Activated T-cell treated with anti-CD3 and anti-CD28 coated beads for 1 hour (primary cell): ENCODE measurements at places on chromosomes 11 and 22.
A peak's percentile ranks its signal among the peaks of the same experiment; 100 is the strongest.

- DNase-seq: no peak
Measured at GRCh38 chr11:72703267-72704008, 29.2 kb upstream of the PDE2A start.

DNA sequence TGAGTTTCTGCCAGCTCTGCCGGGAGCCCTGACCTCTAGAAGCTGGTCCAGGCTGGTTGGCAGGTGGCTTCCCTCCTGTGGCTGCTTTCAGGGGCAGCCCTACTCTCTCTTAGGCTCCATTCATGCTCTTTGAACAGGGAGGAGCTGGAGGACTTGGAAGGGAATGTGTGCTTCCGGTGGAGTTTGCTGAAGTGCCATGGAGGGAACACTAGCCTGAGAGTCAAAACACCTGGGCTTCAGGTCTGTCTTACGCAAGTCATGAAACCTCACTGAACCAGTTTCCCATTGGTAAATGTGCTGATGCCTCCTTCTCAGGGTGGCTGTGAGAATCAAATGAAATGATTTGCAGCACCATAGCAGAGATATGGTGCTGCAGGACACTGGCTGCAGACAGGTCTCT lies 224.5 kb downstream of the KIRREL3 start:
- DNase-seq: no peak

GRCh38 chr22:35728639-35729308 lies 11.1 kb downstream of the APOL5 start:
- no peak for DNase-seq

GRCh38 chr11:117932426-117932825 lies 3.2 kb upstream of the TMPRSS13 start:
- DNase-seq: no peak

DNA sequence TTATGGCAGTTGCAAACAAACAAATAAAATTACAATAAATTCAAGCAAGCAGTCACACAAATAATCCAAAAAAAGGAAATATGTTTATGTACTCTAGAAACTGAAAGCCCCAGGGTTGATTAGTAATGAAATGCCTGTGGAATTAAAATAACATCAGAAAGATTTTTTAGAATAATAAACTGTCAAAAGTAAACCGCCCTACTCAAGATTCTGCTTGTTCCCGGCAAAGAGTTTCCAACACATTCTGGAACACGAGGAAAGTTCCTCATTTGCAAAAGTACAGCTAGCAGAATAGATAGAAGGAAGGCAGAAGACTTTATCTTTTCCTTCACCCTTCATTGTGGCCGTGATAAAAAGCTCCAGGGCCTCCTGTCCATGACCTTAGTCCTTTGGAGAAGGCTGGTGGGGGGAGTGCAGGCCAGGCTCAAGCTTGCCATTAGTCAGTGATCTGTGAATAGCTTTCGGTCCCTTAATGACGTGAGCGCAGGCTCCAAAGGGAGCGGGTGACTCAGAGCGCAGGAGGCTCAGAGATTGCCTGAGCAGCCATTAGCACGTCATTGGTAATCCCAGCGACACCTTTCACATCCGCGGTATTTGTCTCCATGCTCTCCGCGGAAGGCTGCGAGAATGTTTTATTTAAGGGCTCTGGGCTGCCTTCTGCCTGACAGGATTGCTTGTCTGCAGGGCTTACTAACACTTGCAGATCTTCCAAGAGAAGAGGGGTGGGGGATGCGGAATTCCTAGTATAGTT lies 458.3 kb downstream of the METTL15 start:
- no peak for DNase-seq

- peak; percentile 82 for DNase-seq
Measured at GRCh38 chr11:118145285-118146227, 7.1 kb downstream of the SCN4B start.

DNA sequence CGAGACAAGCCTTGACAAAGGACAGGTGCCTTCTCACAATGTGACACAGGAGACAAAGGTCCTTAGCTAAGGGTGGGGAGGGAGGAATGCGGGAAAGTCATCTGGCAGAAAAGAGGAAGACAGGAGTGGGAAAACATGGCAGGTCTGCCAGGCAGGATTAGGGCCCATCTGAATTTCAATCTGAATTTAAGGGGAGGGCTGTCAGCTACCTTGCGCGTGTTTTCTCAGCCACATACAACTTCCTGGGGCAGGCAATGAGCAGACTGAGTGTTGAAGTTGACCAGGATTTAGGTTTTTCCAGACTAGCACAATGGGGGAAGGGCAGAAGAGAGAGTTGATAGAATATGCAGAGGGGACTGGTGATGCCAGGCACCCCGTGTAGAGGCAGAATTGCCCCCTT lies 66.7 kb upstream of the LARGE1 start:
- DNase-seq: no peak

DNA sequence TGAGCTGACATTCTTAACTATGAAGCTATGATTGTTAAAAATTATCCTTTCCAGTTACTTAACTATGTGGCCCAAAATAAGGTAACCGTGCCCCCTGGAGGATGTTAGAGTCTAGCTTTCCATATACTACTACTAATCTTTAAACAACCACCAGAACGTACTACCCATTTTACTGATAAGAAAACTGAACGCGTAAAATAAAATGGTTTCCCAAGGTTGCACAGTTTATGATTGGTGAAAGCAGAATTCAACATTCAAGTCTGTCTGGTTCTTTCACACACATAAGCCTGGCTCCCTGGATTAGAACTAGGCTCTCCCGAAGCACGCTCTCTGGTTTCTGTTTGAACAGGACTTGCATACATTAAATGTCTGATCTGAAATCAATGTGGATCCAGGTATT lies 437.8 kb upstream of the CCDC90B start:
- DNase-seq: no peak

- peak; percentile 67 for DNase-seq
Measured at GRCh38 chr22:36156515-36157419, 3.8 kb downstream of the APOL3 start.

GRCh38 chr11:92627615-92628256 lies 341.7 kb upstream of the MTNR1B start:
- no peak for DNase-seq

- DNase-seq: no peak
Measured at GRCh38 chr11:124605719-124606118, 5.5 kb upstream of the PANX3 start.

DNA sequence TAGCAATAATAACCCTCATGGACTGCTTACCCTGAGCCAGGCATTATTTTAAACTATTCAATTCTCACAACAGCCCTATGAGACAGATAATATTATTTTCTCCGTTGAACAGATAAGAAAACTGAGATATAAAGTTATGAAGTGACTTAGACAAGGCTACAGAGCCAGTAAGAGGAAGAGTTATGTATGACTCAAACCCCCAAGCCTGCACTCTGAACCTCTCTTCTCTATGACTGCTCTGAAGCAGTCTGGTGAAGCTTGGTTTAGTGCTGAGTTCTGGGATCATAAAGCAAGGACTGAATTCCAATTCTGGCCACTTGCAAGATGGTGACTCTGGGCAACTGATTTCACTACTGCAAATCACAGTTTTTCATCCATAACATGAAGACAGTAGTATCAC lies 34.5 kb downstream of the TNKS1BP1 start:
- no peak for DNase-seq

DNA sequence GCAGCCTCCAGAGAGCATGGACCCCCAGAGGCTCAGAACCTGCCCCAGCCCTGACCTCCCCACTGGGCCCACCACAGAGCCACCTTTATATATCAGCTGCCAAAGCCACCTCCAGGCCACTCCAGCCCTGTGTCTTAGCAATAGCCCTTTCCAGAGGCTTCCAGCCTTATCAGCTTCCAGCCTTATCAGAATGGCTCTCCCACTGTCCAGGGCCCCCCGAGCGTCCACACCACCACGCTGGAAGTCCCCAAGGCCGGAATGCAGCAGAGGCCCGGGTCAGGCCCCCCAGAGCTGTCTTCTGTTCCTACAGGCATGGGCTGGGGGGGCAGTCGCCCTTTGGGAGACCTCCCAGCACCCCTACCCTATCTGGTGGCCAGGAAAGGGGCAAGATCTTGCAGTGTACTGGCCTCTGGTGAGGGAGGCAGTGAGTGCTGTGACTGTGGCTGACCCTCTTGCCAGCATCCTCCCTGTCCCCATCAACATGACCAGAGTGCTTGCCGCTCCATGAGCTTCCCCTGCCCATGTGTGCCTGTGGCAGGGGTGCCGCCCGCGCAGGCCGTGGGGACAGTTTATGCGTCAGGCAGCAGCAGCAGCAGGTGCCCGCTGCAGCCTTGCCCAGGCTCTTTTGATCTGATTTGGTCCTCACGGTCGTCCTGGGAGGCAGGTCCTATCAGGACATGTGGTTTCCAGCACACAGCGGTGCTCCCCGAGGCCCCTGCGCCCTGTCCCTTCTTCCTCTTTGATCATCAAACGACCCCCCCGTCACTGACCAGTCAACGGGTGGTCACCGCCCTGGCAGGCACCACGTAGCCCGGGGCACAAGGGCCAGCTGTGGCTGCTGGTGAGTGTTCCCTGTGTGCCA lies 15.9 kb downstream of the OSBPL5 start:
- DNase-seq: no peak

- DNase-seq: peak; percentile 54
Measured at GRCh38 chr11:119481021-119481666, 58.2 kb upstream of the THY1 start.

- DNase-seq: no peak
Measured at GRCh38 chr11:60918251-60918938, 4.4 kb downstream of the TMEM109 start.

DNA sequence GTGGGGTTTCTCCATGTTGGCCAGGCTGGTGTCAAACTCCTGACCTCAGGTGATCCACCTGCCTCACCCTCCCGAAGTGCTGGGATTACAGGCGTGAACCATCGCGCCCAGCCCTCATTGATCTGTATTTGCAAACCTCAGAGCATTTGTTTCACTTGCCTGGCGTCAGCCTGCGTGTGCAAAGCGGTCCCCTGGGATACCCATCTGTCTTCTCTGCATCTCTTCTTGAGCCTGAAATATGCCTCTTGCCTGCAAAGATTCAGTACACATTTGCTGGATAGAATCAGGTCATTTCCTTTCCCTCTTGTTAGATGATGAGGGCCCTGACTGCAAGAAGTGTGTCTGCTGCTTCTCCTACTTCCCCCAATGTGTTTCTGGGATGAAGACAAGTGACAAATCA lies 1291.0 kb downstream of the TBC1D22A start:
- DNase-seq: no peak

DNA sequence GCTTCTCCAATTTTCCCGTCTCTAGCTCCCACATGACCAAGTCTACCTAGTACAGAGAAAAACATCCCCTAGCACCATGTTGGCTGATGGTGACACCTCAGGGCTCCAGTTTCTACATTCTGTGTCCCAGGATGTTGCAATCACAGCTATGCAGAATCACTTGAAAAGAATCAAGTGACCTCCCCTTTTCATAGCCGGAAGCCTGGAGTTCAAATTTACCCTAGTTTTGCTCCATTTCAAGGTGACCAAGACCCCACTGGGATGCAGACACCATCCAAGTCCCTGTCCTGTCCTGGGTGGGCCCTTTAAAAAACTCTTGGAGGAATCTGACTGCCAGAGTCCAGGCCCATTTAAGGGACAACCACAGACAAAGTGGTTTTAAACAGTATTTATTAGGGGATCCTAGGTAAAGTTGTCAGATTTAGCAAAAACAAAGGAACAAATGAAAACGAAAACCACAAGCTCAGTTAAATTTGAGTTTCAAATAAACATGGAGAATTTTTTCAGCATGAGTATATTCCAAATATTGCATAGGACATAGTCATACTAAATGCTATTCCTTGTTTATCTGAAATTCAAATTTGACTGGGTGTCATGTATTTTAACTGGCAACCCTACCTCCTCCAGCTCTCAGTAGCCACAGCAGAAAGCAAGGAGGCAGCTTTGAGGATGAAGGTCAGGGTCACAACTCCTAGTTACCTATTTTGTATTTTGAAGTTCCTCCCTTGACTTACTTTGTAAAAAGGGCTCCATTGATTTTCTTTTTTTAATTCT lies 52.4 kb downstream of the MIAT start:
- no peak for DNase-seq

DNA sequence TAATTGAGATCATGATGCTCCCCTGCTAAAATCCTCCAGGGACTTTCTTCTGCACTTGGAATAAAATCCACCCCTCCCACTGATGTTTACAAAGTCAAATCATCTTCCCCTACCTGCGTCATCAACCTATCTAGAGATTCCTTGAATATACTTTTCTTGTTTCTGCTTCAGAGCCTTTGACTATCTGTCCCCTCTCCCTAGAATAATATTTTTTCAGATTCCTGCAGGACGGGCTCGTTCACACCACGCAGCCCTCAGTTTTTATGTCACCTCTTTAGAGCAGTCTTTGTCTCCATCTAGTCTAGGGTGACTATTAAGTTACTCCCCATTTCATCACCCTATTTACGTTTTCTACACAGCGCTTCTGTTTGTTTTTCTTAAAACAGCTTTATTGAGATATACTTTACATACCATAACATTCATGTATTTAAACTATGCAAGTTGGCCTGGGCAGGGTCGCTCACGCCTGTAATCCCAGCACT lies 94.8 kb upstream of the SESN3 start:
- no peak for DNase-seq

DNA sequence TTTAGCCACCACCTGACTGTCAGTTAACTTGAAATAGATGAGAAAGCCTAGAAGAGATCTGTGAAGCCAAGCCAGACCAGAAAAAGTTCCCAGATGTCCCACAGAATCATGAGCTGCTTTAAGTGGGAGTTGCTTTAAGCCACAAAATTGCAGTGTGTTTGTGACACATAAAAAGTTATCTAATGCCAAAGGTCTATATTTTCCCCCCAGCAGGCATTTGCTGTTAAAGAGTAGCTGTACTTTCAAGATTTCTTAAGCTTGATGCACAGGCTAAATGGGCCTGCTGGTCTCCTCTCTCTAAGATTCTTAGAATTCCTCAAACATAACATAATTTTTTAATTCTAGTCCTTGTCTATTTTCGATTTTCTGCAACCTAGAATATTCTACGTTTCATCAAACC lies 825.7 kb downstream of the FAM181B start:
- no peak for DNase-seq

DNA sequence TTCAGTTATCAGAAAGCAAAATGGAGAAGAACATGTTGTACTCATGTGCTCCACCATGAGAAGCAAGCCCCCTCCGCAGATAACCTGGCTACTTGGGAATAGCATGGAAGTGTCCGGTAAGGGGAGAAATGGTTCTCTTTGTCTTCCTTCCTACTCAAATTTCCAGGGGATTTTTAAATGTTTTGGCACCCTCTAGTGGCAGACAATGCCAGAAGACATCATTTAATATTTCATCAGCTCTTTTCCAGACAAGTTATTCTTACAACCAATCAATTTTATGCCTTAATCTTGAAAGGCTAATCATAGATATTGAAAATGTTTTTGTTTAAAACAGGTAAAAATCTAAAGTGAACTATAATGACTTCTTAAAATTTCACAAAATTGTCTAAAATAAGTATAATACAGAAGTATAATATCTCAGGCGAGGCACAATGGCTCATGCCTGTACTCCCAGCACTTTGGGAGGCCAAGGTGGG lies 15.7 kb downstream of the CRTAM start:
- peak; percentile 19 for DNase-seq

DNA sequence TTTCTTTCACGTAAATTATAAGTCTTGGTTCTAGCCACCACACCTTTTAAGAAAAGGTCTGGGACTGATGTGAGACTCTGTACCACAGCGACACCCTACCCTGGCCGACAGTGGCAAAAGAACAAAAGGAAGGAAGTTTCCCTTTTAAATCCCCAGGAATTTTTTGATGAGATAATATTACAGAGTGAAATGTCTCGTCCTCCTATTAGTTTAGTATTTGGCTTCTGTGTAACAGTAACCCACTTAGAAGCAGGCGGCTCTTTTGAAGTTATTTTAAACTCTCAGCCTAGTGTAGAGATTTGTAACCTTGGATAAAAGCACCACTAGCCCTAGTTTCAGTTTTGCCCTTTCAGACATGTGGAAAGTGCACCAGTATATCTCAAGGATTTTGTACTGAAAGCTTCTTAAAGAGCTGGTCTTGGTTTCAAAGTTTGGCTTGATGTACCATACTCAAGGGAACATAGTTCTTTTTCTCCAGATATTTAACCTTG lies 84.1 kb downstream of the C22orf31 start:
- no peak for DNase-seq
